Liver (tissue), 10 donors: ENCODE measurements at places on chromosomes 7 and 10. TPM values are rescaled to one million over a fixed set of nuclear protein-coding genes. Genes with fewer than 3 reads are reported as not detected.

DNA sequence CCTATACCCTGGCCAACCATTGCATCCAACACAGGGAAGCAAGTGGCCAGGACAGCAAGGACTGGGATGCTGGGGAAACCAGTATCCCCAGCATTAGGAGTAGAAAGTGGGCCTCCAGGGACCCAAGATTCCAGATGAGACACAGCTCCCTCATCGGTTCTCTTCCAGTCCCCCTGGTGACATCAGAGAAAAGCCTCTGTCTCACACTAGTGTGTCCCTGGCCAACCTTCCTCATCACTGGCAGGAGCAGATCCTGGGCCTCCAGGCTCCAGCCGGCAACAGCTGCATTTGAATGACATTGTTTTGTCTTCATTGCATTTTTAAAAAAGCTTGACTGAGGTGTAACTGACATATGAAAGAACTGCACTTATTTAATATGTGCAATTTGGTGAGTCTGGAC lies 177.3 kb upstream of the LYZL2 start:
- DNase-seq: no peak
- H3K27me3 ChIP-seq: no peaks in the 10 kb centered on the region
- H3K4me3 ChIP-seq: no peak overlapping the region
- no peaks in the 10 kb centered on the region for H3K4me1 ChIP-seq
- no peaks in the 10 kb centered on the region for H3K36me3 ChIP-seq

DNA sequence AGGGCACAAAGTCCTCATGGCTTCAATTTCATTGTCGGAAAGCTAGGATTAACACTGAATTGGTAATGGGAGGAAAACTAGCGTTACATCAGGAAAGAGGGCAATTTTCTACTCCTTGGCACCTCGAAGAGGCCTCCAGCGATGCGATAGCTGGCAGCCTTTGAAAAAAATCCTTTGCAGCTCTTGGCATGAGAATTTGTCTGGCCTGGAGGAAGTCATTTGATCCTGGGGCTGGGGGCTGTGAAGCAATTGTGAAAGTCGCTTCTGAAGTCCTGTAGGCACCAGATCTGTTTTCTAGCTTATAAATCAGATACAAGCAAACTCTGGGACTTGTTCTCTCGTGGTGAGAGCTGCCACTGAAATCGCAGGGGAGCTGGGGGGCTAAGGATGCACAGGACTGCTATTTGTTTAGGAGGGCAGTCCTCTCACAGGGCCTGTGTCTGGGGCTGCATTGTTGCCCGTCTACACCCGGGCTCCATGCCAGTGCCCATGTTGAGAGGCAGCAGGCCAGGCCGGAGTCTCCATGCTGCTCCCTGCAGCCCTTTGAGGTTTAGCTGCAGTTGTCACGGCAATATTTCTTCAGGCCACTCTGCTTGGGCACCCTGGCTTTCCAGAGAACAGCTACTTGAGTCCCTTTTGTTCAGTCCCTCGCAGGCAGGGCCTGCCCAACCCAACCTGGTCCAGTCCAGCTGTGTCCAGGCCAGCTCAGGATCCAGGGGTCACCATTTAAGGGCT lies 206.8 kb upstream of the LYZL1 start:
- no peak for DNase-seq
- no peak overlapping the region for H3K4me3 ChIP-seq
- H3K27me3 ChIP-seq: no peaks in the 10 kb centered on the region
- H3K36me3 ChIP-seq: no peaks in the 10 kb centered on the region

- H3K27ac ChIP-seq: no peak overlapping the region
- H3K27me3 ChIP-seq: no peaks in the 10 kb centered on the region
- peaks cover 12% of the 10 kb centered on the region for H3K4me1 ChIP-seq
- no peak for DNase-seq
- H3K36me3 ChIP-seq: no peaks in the 10 kb centered on the region
These were observed 104.6 kb upstream of the INSIG1 start for GRCh38 chr7:155192961-155193640.

Gene SPDYE9
- not detected for total RNA-seq

- H3K4me1 ChIP-seq: peaks cover 7% of the 10 kb centered on the region
- H3K36me3 ChIP-seq: peaks cover 2% of the 10 kb centered on the region
- peak overlapping the region; percentile 100 for H3K27ac ChIP-seq
These were observed 574 bp downstream of the MARCHF5 start for GRCh38 chr10:92291616-92291865.

DNA sequence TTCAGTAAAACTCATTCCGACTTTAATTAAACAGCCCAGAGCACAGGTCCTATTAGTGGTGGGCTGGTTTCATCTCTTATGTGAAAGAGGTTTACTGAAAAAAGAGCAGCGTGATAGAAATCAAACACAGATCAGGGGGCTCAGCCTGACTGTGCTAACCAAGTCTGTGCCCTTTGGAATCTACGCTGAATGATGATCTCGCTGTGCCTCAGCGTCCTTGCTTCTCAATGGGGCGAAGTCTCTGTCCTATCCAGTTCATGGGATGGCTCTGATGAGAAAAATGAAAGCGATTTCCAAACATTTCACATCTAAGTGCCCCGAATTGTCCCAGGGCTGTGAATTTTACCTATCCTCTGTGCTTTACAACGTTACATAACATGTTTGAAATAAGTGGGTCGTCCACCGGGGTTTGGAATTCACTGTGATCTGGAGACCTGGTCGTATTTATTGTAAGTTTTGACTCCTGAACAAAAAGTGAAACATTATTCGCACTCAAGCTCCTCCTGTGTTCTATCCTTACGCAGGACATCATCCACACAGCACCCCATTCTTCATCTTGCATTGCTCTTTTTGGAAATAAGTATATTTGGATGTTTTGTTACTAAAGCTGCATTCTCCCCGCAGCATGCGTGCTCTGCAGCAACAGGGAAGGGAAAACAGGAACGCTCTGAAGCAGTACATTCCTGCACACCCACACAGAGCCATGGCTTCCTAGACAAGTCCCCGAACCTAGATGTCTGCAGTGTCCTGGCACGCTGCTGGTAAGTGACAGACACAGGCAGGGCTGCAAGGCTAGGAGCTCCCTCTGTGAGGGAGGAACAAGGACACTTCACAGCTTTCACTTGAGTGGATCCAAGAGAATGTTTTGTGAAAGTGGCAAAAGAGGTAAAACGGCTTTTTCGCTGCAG lies 83.5 kb downstream of the SLC37A3 start:
- H3K4me1 ChIP-seq: no peaks in the 10 kb centered on the region
- no peak overlapping the region for H3K27ac ChIP-seq
- H3K36me3 ChIP-seq: no peaks in the 10 kb centered on the region
- H3K4me3 ChIP-seq: no peak overlapping the region
- DNase-seq: no peak

DNA sequence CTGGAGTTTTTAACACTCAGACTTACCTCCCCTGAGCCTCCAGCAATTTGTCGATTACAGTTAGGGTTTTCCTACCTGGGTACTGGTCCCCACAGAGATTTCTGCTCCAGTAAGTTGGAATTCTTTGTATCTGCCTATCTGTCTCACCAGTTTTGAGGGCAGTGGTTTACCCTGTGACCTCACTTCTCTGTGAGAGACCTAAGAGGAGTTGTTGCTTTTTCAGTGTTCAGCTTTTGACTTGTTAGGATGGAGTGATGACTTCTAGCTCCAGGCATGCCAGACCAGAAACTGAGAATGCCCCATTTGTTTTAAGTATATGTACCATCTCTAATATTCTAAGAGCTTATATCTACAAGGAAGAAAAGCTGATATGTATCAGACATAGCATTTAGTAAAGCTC lies 42.9 kb downstream of the CSGALNACT2 start:
- H3K4me3 ChIP-seq: no peak overlapping the region
- DNase-seq: no peak
- no peaks in the 10 kb centered on the region for H3K27me3 ChIP-seq
- H3K4me1 ChIP-seq: peaks cover 4% of the 10 kb centered on the region
- H3K36me3 ChIP-seq: peaks cover 3% of the 10 kb centered on the region
- no peak overlapping the region for H3K27ac ChIP-seq

DNA sequence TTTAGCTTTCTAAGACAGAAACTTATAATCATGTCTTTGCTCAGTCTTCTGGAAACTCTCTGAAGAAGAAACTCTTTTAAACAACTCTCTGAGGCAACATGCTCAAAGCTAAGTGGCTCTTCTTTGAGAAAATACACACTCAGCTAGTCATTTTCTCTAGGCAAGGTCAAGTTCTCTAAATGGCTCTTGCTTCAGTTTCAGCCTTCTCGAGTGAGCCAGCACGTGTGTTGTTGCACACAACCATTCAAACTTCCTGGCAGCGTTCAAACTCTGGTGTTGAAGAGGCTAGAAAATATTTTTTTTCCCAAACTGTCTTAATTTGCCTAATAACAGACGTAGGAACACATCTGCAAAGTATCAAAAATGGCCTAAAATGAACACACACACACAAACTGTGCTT lies 129.1 kb downstream of the THSD7A start:
- no peak for DNase-seq
- H3K4me3 ChIP-seq: no peak overlapping the region
- H3K4me1 ChIP-seq: no peaks in the 10 kb centered on the region
- H3K27me3 ChIP-seq: no peaks in the 10 kb centered on the region
- no peak overlapping the region for H3K27ac ChIP-seq
- H3K36me3 ChIP-seq: no peaks in the 10 kb centered on the region

Gene THSD7A
- 2.5 TPM for total RNA-seq

DNA sequence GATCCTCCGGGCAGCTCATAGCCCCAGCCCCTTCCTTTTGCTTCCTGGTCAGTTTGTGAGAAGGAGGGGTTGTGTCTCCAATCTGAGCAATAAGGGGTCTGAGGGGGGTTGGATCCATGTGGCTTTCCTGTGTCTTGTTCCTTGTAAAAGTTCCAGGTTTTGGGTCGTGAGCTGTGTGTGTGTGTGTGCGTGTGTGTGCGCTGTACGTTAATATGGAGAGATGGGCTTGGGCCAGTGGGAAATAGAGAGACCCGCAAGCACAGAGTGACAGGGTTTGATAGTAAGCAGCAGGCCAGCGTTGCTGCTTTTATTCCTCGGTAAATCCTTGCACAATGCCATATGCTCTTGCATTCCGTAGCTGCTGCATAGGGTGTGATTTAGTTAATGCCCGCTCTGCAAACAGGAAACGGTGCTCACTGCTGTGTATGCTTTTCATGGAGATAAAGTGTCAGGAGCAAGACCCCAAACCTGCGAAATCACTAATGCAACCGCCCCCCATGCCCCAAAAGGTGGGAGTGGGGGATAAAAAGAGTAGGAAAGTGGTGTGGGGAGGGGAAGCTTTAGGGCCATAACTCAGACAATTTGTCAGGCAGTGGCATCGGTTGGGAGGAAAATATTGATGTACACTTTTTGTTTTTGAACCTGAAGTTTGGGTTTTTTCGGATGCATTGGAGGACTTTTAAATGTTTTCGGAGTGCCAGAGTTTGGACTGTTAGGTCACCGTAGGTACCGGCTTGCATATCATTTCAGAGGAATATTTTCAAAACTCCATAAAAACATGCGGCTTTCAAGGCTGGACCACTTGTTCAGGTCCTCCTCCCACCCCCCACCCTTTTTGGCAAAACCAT lies 108.7 kb downstream of the TCF7L2 start:
- no peak overlapping the region for H3K4me3 ChIP-seq
- H3K27me3 ChIP-seq: no peaks in the 10 kb centered on the region
- no peaks in the 10 kb centered on the region for H3K36me3 ChIP-seq
- no peak overlapping the region for H3K27ac ChIP-seq
- no peak for DNase-seq
- peaks cover 38% of the 10 kb centered on the region for H3K4me1 ChIP-seq

DNA sequence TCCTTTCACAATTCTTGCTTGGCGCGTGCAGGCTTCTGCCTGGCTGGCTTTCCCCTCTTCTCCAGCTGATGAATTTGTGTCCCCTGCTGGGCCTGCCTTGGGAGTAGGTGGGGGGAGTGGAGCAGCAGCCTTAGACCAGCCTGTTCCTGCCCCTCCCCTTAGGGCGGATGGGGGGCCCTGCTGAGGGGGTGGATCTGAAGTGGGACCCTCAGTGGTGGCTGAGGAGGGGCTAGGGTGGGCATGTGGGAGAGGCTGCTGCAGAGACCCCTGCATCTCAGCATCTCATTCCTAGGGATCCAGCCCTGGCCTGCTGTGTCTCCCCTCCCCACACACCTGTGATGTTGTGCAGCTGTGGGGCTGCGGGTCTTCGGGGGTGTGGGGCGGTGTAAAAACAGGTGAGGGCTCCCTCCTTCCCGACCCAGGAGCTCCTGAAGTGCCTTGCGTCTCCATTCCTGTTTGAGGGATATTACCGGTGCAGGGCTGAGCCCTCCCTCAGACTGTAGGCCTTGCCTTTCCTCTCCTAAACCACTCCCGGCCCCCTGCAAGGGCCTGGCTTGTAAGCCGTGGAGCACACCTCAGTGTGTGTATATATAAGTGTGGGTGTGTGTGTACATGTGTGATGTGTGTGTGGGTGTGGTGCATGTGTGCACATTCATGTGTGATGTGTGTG lies 24.7 kb downstream of the ADCYAP1R1 start:
- H3K27ac ChIP-seq: no peak overlapping the region
- no peak for DNase-seq
- H3K4me3 ChIP-seq: no peak overlapping the region
- H3K36me3 ChIP-seq: no peaks in the 10 kb centered on the region
- H3K4me1 ChIP-seq: no peaks in the 10 kb centered on the region
- H3K27me3 ChIP-seq: no peaks in the 10 kb centered on the region

Gene CNPY1
- not detected for total RNA-seq

DNA sequence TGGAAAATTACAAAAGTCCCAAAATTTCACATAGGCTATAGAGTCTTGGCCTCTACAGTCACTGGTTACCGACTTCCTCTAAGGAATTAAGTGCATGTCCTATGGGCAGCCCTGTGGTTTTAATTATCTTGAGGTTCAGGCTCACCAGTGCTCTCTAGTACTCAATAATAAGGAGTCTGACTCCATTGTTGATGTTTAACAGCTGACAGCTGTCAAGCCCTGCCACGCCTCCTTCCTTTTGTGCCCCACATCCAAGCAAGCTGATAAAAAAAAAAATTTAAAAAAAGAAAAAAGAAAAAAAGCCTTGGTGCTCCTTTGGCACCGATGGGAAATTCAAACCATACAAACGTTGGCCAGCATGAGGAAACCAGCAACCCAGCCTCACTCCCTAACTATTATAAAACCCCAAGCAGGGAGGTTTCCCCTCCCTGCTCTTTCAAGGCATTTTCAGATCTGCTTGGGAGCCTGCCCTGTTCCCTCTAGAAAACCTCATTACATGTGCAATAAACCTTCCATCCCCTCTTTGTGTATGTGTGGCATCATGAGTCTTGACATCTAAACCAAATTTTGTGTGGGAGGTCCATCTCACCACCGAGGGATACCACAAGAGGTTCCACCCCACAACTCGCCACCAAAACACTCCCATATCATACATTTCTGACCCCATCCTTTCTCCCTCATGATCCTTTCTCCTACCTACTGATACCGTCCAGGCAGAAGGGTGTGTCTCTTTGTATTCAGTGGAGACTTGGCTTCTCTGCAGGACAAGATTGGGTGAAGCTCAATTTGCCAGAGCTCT lies 70.9 kb upstream of the CCDC71L start:
- H3K36me3 ChIP-seq: no peaks in the 10 kb centered on the region
- no peaks in the 10 kb centered on the region for H3K27me3 ChIP-seq
- no peak overlapping the region for H3K27ac ChIP-seq
- H3K4me1 ChIP-seq: peaks cover 3% of the 10 kb centered on the region
- H3K4me3 ChIP-seq: no peak overlapping the region

Gene ZNF22
- total RNA-seq: 22.6 TPM

Gene P4HA1
- 26.3 TPM for total RNA-seq
